ENCODE measurements at places on chromosomes 16 and 17.

- DNase-seq, result no peak
Observed at GRCh38 chr17:37094391-37094790, 145.6 kb downstream of the AATF start.

DNA sequence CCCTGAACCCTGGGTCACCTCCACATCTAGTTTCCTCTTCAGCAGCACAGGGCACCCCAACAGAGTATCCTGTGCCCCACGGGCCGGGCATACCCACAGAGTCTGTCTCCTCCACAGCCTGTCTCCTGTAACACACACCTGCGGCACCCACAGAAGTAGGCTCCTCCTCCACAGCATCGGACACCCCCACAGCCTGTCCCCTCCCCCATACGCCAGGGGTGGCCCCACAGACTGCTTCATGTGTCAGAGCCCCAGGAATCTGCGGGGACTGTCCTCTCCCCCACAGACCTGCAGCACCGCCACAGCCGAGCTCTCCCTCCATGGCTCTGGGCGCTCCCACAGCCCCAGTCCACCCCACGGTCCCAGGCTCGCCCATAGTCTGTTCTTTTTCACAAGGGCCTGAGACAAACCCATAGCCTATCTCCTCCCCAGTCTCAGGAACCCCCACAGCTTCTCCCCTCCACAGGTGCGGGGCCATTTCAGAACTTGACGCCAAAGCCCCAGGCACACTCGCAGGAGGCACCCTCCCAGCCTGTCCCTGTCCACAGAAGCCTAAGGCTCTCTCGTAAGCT is 1.4 kb downstream of the KIAA0753 start:
- DNase-seq, result no peak

GRCh38 chr17:27817731-27818130 is 17.4 kb upstream of the NOS2 start:
- no peak for DNase-seq

DNA sequence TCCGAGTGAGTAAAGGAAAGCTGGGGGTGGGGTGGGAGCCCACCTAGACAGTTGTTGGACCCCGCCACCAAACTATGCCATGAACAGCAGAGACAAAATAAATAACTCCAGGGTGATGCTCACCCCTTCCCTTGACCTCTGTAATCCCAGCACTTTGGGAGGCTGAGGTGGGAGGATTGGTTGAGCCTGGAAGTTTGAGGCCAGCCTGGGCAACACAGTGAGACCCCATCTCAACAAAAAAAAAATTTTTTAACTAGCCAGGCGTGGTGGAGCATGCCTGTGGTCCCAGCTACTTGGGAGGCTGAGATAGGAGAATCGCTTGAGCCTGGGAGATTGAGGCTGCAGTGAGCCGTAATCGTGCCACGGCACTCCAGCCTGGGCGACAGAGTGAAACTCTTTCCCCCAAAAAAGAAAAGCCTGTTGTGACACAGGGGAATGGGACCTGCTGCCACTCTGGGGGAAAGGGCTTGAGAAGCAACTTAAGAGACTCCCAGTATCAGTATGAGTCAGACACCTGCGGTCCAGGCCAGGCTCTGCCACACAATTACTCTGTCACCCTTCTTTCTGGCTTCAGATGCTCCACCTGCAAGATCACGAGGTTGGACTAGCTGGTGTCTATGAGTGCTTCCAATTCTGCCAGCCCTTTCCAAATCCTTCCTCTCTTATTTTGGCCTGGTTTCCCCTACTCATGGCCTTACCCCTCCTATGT is 5.0 kb downstream of the SGCA start:
- DNase-seq, result no peak

DNA sequence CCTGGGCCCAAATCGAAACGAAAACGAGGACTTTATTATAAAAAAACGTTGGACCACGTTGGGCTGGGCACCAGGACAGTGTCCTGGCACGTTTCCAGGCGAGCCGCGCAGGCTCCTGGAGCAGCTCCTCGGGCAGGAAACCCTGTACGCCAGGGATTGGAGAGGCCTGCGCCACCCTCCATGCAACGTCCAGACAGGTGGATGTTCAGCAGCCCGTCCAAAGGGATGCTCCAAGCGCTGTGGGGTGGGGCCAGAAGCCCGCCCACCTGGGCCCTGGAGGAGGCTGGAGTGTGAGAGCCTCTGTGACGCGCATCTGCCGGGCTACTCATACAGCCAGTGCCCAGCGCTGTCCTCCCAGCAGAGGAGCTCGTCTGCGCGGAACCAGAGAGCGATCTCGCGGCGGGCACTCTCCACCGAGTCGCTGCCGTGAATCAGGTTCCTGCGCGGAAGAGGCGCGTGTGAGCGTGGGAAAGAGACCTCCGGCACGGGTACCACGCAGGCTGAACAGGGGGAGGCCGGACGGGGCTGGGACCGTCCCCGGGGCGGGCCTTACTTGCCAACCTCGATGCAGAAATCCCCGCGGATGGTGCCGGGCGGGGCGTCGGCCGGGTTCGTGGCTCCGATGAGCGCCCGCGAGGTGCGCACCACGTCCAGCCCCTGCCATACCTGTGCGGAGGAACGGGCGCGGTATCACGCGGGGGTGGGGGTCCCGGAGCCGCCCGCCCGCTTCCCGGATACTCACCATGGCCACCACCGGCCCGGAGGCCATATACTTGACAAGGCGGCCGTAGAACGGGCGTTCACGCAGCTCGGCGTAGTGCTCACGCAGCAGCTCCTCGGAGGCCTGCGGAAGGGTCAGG is 785 bp downstream of the NME3 start:
- no peak for DNase-seq

DNA sequence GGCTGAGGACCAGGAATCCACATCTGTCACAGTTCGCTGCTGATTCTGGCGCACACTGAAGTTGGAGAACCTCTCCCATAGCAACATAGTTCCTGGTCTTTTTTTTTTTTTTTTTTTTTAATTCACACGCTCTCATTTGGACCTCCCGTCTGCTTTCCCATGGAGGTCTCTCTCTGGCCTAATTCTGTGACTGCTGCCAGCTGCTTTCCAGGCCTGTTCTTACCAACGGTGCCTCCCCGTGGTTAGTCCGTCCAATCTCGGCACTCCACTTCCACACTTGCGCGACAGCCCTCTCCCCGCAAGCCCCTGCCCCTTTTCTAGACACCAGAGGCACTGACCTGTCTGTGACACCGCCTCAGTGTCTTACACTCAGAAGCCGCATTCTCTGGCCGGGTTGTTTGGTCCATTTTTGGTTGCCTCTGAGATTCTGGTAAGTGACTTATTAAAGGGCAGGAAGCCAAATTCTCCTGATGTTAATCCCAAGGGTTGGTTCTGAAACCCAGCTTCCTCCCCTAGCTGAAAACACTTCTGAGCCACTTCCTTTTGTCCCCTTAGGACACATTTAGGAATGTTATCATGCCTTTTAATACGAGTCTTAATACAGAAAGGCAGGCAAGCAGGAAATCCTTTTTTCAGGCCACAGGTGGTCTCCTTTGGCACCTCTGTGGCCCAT is 1.1 kb upstream of the AKTIP start:
- DNase-seq, result peak; percentile 41

Measured in KBM-7 (cell line).